ENCODE measurements at places on chromosomes 12 and 14.

- no peak for DNase-seq
These were observed 78.5 kb upstream of the RASSF3 start for GRCh38 chr12:64531665-64532334.

- no peak for DNase-seq
These were observed 49.9 kb downstream of the ALX1 start for GRCh38 chr12:85329913-85330312.

DNA sequence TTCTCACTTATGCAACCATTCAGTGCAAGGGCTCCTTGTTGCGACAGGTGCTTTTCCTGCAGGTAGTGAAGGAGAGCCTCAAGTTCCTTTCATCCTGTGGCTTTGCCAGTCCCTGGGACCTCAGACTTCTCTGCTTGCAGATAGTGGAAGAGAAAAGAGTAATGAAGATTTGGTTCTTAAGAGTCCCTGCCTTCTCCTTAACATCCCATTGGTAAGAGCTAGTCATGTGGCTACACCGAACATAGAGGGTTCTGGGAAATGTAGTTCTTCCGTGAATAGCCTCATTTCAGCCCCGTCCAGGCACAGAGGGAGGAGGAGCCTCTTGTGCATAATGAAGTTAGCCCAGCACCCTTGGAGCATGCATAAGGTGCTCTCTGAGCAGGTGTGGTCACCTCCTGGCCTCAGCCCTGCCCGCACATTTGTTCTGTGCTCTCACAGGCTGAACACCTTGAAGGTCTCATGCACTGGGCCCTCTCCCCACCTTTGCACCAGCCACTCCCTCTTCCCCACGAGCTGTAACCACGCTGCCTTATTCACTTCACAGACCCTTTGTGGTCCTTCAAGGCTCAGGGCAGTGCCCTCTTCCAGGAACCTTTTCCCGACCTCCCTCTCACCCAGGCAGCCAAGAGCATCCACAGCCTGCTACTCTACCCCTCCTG, 134.0 kb downstream of the BCL11B start:
- DNase-seq: no peak

- no peak for DNase-seq
These were observed 436.2 kb upstream of the FLRT2 start for GRCh38 chr14:85093631-85094330.

DNA sequence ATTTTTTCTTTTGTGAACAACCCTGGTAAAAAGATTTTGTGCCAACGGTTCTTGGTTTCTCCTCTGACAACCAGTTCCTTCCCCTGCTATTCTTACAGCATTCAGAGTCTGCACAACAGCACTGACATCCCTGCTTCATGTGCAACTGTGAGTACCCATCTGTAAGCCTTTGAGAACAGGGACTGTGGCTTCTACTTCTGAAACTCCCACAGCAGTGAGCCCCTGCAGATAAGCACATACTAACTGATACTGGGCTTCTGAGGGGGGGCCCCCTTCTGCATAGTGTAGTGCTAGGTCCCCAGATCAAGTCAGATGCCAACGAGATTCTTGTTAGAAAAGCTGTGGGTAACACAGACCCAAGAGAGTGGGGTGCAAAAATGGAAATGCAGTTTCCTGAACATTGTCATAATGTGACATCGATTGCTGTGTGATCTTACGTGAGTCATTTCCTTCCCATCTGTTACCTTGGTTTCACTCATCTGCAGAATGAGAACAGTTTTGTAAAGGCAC, 11.1 kb upstream of the NINJ2 start:
- DNase-seq: peak; percentile 78
